ENCODE measurements at places on chromosomes 4 and X. TPM values are rescaled to one million over a fixed set of nuclear protein-coding genes. Genes with fewer than 3 reads are reported as not detected.
A peak's percentile ranks its signal among the peaks of the same experiment; 100 is the strongest.

ATP1B4 gene
- not detected for total RNA-seq

NPY5R gene
- total RNA-seq: not detected

CTSO gene
- total RNA-seq: 25.0 TPM

NKX3-2 gene
- total RNA-seq: 1.2 TPM

PDE6B gene
- total RNA-seq: not detected

RAB33A gene
- 6.2 TPM for total RNA-seq

DNA sequence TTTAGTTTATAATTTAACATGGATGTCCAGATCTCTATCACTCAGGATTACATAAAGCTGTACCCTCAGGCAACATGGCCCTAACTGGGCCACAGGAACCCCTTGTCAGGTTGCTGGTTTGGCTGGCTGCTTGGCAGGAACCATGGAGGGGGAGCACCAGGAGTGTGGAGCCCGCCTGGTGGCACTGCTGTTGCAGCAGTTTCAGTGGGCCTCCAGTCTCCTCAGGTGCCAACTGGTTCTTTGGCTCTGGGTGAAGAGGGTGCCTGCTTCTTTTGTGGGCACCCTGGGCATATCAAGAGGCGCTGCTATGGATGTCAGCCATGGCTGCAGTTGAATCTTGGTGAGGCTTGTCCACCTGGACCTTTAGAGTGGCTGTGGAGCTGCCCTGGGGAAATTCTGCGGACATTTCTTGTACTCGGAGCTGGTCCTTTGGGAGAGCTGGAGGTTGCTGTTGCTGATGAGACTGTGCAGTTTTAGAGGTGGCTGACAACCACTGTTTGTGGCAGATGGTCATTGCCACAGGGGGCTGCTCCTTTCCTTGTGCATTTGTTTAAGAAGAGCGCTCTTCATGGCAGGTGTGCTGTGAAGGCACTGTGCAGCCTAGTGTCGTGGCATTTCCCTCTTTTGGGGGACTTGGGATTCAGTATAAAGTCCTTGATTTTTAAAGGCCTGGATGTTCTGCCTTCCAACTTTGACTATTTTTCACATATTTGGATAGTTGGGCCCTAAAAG, 10.3 kb upstream of the SMIM14 start:
- no peak for DNase-seq
- no peaks in the 10 kb centered on the region for H3K36me3 ChIP-seq
- no peaks in the 10 kb centered on the region for H3K4me1 ChIP-seq
- no peak overlapping the region for H3K27ac ChIP-seq
- no peaks in the 10 kb centered on the region for H3K27me3 ChIP-seq

GRCh38 chrX:110042496-110042895, 39.6 kb downstream of the TMEM164 start:
- no peak overlapping the region for H3K27ac ChIP-seq
- no peak for DNase-seq
- H3K27me3 ChIP-seq: peaks cover 14% of the 10 kb centered on the region
- no peak overlapping the region for H3K4me3 ChIP-seq
- no peaks in the 10 kb centered on the region for H3K36me3 ChIP-seq

- H3K36me3 ChIP-seq: no peaks in the 10 kb centered on the region
- H3K4me3 ChIP-seq: no peak overlapping the region
- peak; percentile 26 for DNase-seq
- no peaks in the 10 kb centered on the region for H3K4me1 ChIP-seq
Measured at GRCh38 chr4:127843704-127844600, 36.7 kb upstream of the PLK4 start.

DNA sequence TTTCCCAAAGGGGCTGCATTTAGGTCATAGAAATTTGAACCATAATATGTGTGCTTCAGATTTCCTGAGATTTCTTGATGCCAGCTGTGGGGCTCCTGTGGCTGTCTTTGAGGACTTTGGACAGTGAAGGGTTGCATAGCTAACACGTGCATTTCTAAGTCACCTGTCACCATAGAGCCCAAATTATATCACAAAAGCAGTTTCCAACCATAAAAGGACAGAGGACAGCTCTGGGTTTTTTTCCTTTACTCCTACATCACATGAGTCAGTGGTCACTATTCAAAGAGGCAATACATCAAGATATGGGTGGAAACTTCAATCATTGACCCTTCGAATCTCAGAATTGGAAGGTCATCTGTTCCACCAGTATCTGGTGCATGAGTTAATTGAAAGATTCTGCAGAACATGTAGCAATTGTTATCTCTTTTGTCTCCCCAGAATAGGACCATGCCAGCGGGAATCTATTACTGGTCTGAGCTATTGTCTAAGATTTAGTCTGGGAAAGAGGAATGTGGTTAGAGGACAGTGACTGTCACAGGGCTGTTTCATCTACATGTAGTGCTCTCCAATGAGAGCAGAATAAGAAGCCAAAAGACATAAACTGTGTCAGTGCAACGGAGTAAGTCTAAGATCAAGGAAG, 133.5 kb downstream of the AASDH start:
- no peaks in the 10 kb centered on the region for H3K4me1 ChIP-seq
- H3K36me3 ChIP-seq: no peaks in the 10 kb centered on the region
- no peaks in the 10 kb centered on the region for H3K27me3 ChIP-seq
- no peak for DNase-seq

DNA sequence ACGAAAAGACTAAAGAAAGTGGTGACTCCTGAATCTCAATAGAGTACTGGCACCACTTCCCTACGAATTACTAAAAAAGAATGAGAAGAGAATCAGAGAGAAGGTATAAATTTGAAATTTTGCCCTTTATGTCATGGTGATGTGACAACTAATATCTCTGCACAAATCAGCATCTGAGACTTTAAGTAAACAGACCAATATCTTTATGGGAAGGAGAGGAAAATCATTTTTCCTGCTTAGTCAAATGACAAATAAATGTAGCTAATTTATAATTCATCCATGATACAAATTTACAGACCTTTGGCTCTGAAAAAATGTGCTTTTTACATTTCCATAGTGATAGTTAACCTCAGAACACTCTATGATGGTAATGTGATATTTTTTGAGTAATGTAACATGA, 424.8 kb upstream of the EPHA5 start:
- no peak overlapping the region for H3K27ac ChIP-seq
- no peaks in the 10 kb centered on the region for H3K4me1 ChIP-seq

- no peak for DNase-seq
- no peaks in the 10 kb centered on the region for H3K27me3 ChIP-seq
- H3K36me3 ChIP-seq: no peaks in the 10 kb centered on the region
- no peaks in the 10 kb centered on the region for H3K4me1 ChIP-seq
- H3K27ac ChIP-seq: no peak overlapping the region
Measured at GRCh38 chrX:126065901-126066660, 100.0 kb downstream of the DCAF12L2 start.
